ENCODE measurements at places on chromosomes 1 and 21. TPM values are rescaled to one million over a fixed set of nuclear protein-coding genes. Genes with fewer than 3 reads are reported as not detected.

- no peaks in the 10 kb centered on the region for H3K27me3 ChIP-seq
- H3K36me3 ChIP-seq = no peaks in the 10 kb centered on the region
- DNase-seq = no peak
- H3K27ac ChIP-seq = no peak overlapping the region
- no peak overlapping the region for H3K4me3 ChIP-seq
- no peaks in the 10 kb centered on the region for H3K4me1 ChIP-seq
Measured at GRCh38 chr1:211732293-211732980, 57.0 kb upstream of the NEK2 start.

- H3K4me1 ChIP-seq = no peaks in the 10 kb centered on the region
- H3K27me3 ChIP-seq = no peaks in the 10 kb centered on the region
- no peak for DNase-seq
- H3K36me3 ChIP-seq = no peaks in the 10 kb centered on the region
Measured at GRCh38 chr1:22861764-22862440, 110.8 kb downstream of the LACTBL1 start.

GPR37L1 gene
- total RNA-seq = 0.13 TPM

DNA sequence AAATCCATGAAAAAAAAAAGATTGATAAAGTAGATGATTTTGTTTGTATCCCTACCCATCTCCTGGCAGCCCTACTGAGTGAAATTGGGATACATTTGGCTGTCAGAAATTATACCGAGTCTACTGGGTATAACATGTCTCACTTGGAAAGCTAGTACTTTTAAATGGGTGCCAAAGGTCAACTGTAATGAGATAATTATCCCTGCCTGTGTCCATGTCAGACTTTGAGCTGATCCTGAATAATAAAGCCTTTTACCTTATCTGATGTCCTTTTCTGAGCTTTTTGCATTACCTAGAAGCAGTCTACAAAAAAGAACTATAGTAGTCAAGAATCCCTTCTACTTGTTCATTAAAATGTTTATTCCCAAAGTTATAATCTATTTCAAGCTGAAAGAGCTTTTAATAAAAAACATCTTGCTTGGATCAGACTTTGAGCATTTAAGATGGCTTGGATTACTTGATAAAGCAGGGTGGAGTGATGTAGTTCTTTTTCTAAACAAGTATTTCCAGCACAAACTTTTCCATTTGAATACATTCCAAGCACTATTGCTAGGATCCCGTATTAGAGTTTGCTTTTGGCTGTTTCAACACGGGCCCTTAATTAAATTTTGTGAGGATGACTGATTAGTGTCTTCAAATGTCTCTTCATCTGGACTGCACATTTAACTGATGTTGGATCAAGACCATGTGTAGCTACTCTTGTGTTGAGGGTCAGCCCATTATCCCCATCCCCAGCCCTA, 69.2 kb downstream of the DTL start:
- DNase-seq = no peak
- peaks cover 6% of the 10 kb centered on the region for H3K36me3 ChIP-seq
- H3K27ac ChIP-seq = peak overlapping the region; percentile 29
- H3K4me1 ChIP-seq = peaks cover 20% of the 10 kb centered on the region

AGMAT gene
- total RNA-seq = 5.8 TPM

GRCh38 chr1:160539990-160540858, 17.2 kb upstream of the SLAMF6 start:
- H3K4me1 ChIP-seq = no peaks in the 10 kb centered on the region
- no peaks in the 10 kb centered on the region for H3K36me3 ChIP-seq
- no peak overlapping the region for H3K4me3 ChIP-seq
- no peak overlapping the region for H3K27ac ChIP-seq
- DNase-seq = no peak

DNA sequence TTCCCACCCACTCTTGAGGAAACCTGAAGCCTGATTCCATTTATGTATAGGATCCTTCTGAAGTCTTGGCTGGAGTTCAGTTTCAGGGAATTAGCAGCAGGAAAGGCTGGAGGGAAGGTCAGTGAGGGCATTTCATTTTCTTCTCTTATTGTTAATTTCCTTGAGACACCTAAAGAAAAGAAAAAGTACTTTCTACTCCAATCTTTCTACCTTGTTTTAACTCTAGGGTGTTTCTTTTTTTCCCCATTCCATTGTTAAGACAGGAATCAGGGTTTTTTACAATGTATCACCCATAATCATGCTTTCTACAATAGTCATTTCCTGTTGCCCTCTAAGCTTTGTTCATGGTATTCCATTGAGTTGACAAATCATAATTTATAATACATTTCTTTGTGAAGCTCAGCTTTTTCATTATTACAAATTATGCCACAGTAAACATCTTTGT, 27.4 kb downstream of the SNRPE start:
- DNase-seq = no peak
- no peak overlapping the region for H3K4me3 ChIP-seq

DNA sequence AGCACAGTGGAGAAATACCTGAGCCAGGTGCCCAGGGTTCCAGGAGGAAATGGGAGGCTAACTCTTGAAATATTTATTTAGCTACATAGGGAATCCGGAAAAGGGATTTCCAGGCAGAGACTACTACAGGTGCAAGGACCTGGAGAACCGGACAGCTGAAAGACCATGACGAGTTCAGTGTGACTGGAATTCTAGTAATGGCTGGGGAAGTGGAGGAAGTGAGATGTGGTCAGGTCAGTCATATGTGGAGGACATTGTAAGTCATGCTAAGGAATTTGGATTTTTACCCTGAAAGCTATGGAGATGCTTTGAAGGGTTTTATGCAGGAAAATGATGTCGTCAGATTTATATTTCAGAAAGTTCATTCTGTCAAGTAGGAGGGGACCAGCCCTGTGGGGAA, 1.8 kb downstream of the CAP1 start:
- no peak for DNase-seq
- no peaks in the 10 kb centered on the region for H3K27me3 ChIP-seq
- peaks cover 4% of the 10 kb centered on the region for H3K36me3 ChIP-seq

TFF3 gene
- total RNA-seq = 1.7 TPM

CHTOP gene
- 104 TPM for total RNA-seq

WNT3A gene
- total RNA-seq = 0.19 TPM

- peaks cover 21% of the 10 kb centered on the region for H3K4me1 ChIP-seq
- no peaks in the 10 kb centered on the region for H3K27me3 ChIP-seq
- no peak overlapping the region for H3K4me3 ChIP-seq
- no peak overlapping the region for H3K27ac ChIP-seq
- no peak for DNase-seq
- H3K36me3 ChIP-seq = no peaks in the 10 kb centered on the region
Measured at GRCh38 chr1:114040273-114041015, 61.2 kb downstream of the OLFML3 start.

OR2T35 gene
- not detected for total RNA-seq

HEYL gene
- total RNA-seq = 3.5 TPM

DNMT3L gene
- total RNA-seq = not detected

TNFRSF18 gene
- 0.92 TPM for total RNA-seq

DNA sequence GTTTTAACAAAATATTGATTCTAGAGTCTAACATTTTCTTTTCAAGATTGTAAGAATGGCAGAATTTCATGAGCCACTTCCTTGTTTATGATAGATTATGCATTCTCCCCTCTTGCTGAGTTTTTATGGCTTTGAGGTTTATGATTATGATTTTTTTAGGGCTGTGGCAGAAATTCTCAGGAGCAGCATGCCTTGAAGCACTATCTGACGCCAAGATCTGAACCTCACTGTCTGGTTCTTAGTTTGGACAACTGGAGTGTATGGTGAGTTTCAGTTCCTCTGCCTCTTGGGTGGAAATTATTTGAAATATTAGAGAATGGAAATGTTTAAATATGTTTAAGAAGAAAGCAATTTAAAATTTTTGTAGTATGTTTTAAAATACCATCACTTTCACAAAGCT, 10.2 kb downstream of the USP16 start:
- H3K27ac ChIP-seq = no peak overlapping the region
- no peaks in the 10 kb centered on the region for H3K4me1 ChIP-seq
- H3K36me3 ChIP-seq = peaks cover 35% of the 10 kb centered on the region
- DNase-seq = no peak
- H3K27me3 ChIP-seq = no peaks in the 10 kb centered on the region

- DNase-seq = no peak
- peaks cover 2% of the 10 kb centered on the region for H3K4me1 ChIP-seq
- H3K27me3 ChIP-seq = no peaks in the 10 kb centered on the region
- H3K27ac ChIP-seq = no peak overlapping the region
Measured at GRCh38 chr1:1442069-1442770, 6.7 kb downstream of the VWA1 start.

DNA sequence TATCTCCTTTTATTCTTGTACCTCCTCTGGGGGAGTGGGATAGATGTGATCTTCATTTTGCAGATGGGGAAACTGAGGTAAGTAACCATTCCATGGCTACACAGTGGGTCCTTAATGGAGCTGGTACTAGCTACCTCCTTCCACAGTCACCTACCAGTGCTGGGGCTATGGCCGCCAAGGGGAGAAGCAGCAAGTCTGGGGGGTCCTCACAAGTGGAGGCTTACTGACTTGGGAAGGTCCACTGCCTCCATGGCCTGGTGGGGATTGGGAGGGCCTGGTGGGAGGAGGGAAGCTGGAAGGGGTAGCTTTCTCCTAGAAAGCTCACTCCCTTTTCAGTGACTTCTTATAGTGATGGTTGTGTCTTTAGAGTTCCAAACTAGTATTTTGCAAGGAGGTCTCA, 5.9 kb upstream of the FOXO6 start:
- H3K4me3 ChIP-seq = no peak overlapping the region
- no peak overlapping the region for H3K27ac ChIP-seq
- H3K36me3 ChIP-seq = no peaks in the 10 kb centered on the region
- peaks cover 24% of the 10 kb centered on the region for H3K4me1 ChIP-seq
- DNase-seq = no peak

AKR7A3 gene
- total RNA-seq = 0.65 TPM

NR1I3 gene
- total RNA-seq = not detected

SKI gene
- 87.6 TPM for total RNA-seq

DNA sequence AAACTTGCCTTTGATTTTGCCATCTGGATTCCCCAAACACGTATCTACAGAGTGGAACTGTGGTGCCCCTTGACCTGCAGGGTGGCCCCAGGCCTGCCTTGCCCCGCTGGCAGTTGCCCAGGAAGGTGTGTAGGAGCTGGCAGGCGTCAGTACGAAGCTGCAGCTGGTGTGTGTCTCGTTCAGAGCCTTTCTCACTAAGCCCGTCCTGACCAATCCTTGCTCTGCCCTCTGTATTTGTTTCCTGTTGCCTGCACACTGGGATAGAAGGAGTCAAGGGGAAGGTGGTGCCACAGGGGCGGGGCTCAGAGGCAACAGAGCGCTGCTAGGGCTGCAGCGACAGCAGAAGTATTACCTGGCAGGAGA, 5.2 kb upstream of the VSIG8 start:
- H3K4me3 ChIP-seq = no peak overlapping the region
- H3K27ac ChIP-seq = no peak overlapping the region
- no peaks in the 10 kb centered on the region for H3K4me1 ChIP-seq
- H3K36me3 ChIP-seq = no peaks in the 10 kb centered on the region
- H3K27me3 ChIP-seq = no peaks in the 10 kb centered on the region
- no peak for DNase-seq

- H3K4me3 ChIP-seq = no peak overlapping the region
- no peaks in the 10 kb centered on the region for H3K36me3 ChIP-seq
- DNase-seq = no peak
Measured at GRCh38 chr21:39385299-39386145, 36.6 kb upstream of the HMGN1 start.

DNA sequence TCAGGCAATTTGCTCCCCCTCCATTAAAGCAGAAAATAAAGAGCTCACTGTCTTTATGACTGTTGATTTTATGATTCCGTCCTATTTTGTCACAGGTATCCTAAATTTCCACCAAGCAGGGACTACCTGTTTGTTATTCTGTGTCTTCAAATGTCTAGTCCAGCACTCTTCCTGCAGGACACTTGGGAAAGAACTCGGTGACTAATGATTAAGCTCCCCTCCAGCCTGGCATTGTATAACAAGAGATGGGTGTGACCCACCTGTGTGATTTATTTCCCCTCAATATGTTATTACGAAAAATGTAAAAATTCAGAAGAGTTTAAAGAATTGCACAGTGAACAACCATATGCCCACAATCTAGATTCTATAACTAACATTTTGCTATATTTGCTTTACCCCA, 42.9 kb upstream of the LRRN2 start:
- peaks cover 5% of the 10 kb centered on the region for H3K4me1 ChIP-seq
- H3K4me3 ChIP-seq = no peak overlapping the region
- no peaks in the 10 kb centered on the region for H3K27me3 ChIP-seq
- H3K36me3 ChIP-seq = no peaks in the 10 kb centered on the region
- DNase-seq = no peak

DNA sequence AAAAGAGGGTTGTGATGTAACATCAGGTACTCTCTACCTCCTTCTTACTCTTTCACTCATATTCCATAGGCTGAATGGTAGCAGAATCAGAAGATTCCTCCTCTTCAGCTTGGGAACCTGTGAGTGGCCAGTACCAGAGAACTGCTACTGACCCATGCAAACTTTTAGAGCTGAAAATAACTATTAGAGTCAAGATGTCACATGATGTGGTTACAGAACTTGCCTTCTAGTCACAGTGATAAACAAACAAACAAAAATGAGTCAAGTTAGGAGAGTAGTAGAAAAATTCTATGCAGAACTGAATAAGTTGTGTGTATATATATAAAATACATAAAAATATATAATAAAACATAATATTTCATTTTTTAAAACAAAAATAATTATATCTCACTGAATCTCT, 47.6 kb upstream of the RGS1 start:
- H3K4me1 ChIP-seq = no peaks in the 10 kb centered on the region

DNA sequence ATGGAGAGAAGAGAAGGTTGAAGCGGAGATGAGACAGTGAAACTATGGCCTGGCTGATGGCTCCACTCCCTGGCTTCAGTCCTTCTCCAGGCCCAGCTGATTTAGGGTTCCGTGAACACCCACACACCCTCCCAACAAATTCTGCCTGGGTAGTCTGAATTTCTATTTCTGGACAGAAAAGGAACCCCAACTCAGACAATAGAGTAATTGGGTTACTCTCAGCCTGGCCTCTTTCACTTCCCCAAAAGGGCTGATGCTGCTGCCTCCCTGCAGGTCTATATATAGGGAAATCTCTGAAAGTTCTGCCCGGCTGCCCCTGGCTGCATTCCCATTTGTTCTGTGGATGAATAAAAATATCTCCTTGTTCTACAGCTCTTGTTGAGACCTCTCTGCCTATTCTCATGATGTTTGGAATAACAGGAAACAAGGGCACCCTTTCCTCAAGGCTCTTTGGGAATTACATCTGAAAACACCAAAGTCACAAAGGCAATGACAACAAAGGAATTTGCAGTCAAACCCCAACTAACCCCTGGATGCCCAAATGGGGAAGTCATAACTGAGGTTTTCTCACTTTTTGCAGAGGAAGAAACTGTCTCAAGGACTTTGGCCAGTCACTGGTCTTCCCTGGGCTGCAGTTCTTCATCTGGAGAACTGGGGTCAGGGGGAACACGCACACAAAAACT, 11.4 kb upstream of the ZSCAN20 start:
- no peak overlapping the region for H3K4me3 ChIP-seq
- no peaks in the 10 kb centered on the region for H3K4me1 ChIP-seq
- no peaks in the 10 kb centered on the region for H3K27me3 ChIP-seq
- H3K36me3 ChIP-seq = no peaks in the 10 kb centered on the region
- no peak for DNase-seq
- H3K27ac ChIP-seq = no peak overlapping the region

- H3K36me3 ChIP-seq = no peaks in the 10 kb centered on the region
- no peak for DNase-seq
- H3K27ac ChIP-seq = no peak overlapping the region
- H3K4me3 ChIP-seq = no peak overlapping the region
- H3K4me1 ChIP-seq = no peaks in the 10 kb centered on the region
Measured at GRCh38 chr1:50724626-50725286, 235.3 kb downstream of the FAF1 start.
